ENCODE measurements at places on chromosomes 2 and 18.

- no peak for DNase-seq
These were observed 195.4 kb downstream of the ZEB2 start for GRCh38 chr2:144324446-144325045.

DNA sequence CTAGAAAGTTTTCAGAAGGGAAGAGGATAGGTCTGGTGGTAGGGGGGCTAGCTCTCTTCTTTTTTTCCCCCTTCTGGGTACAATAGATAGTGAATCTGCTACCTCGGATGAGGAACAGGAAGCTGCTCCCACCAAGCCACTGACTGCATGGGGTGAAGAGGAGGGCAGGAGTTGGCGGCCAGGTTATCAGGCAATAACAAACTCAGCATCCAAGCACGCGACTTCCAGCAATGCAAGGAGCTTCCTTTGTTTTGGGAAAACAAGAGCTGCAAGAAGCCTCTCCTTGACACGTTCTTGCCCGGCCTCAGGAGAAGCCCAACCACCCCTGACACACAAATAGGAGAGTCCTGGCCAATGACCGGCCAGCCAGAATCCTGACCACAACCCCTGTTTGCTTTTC, 32.2 kb downstream of the NHEJ1 start:
- no peak for DNase-seq

GRCh38 chr2:132503701-132504100, 87.1 kb downstream of the GPR39 start:
- no peak for DNase-seq

DNA sequence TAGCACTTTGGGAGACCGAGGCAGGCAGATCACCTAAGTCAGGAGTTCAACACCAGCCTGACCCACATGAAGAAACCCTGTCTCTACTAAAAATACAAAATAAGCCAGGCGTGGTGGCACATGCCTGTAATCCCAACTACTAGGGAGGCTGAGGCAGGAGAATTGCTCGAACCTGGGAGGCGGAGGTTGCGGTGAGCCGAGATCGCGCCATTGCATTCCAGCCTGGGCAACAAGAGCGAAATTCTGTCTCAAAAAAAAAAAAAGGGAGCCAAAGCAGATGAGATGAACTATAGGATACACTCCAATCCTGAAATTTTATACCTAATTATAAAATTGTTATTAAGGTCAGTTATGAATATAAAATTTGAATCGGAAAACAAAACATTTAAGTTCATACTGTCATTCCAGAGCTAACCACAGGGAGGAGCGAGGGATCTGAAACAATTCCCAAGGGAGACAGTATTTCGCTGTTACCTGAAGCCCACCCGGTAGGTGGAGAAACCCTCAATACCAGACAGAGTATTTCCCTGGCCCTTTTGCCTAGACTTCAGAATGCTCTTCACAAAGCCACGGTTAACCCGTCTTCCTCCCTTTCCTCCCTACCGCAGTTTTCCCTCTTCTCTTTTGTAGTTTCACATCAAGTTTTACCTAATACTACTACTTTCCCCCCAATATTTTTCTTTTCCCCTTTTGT, 1.4 kb downstream of the PPM1G start:
- peak; percentile 63 for DNase-seq

DNA sequence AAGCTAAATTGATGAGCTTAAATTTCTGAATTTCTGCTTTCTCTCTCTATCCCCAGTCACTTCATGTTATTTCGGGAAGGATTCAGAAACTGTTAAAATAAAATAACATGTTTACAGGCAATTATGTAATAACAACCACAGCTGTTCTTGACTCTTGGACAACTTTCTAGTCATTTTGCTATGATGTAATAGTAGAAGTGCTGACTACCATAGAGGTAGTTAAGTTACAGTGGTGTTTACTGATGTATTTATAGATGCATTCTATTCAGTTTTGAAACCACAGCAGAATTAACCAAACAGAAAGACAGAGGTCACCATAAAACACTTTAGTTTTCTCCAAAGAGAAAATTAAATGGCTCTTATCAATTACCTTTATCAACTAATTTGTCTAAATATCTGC, 1292.0 kb upstream of the CHAC2 start:
- DNase-seq = no peak

DNA sequence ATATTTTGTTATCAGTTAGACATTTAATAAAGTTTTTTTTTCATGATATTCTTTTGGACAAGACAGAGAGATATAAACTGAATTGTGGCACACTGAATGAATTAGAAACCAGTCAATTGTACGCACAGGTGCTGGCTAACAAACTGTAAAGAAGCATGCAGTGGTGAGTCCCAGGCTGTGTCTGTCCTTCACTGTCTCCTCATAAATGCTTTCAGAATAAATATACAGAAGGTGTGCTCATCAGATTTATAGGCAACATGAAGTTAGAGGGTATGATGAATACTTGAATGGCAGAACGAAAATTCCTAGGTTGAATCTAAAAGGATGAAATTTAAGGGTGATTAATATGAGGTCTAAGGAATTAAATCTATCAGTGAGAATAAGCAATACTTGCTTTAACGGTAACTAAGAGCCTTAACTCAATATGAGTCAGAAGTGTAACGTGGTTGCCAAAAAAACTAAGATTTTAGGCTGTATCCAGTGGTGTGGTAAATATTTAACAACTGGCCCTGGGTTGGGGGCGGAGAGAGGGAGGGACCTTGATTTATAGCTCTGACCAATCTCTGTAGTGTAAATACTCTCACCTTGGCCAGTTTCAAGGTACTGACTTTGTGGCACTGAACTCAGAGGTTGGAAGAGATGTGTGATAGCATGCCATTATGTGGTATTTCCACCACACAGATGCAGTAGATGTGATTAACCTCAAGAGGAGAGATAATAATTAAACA, 41.9 kb upstream of the AAK1 start:
- no peak for DNase-seq

DNA sequence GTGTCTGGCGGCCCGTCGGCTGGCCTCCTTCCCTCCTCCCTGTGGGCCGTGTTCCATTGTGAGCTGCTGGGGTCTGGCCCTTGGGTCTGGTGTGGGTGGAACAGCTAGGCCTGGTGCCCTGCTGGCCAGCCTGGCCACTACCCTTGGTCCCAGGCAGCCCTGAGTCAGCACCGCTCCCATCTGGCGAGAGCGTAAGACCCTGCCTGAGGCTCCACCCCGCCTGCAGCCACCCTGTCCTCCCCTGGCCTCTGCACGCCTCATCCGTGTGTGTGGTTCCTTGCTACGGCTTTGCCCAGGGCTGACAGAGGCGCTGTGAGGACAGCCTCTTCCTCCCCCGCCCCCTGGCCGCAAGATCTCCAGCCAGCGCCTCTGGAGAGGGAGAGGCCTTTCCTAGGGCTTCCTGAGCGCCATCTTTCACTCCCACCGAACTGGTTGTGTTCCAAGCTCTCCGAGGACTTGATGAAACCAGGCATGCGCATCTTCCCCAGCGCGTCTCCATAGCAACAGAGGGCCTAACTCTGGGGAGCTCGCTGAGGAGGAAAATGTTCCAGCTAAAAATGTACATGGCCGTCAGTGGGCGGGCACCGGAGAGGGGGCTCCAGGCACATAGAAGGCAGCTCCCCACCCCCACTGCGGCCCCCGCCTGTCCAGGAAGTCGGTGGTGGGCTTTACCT, 83.0 kb downstream of the STPG4 start:
- DNase-seq = no peak

DNA sequence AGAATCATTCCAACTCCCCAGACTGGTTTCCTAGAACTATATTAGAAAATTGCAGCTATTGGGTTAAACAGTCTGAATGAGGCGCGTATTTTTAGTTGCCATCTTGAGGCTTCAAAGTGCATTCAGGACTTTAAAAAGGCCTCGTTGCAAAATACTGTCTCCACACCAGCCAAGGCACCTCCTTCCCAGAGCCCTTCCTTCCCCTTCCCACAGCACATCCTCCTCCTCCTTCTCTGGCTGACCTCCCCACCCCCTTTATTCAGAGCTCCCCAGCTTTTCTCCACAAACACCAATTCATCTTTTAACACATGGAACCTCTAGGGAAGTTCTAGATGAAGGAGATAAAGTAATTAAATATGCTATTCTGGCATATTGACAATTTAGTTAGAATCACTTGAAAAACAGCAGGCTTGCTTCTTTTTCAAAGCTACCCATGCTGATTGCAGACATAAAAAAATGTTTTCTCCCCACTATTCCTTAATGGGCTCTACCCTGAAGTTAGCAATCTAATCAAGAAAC, 90.3 kb downstream of the RTP5 start:
- DNase-seq = no peak

GRCh38 chr2:85156153-85156552, 23.0 kb downstream of the TCF7L1 start:
- no peak for DNase-seq

- DNase-seq = no peak
These were observed 21.2 kb upstream of the CTDP1 start for GRCh38 chr18:79658366-79658765.

GRCh38 chr2:186327251-186327868, 158.7 kb upstream of the ZC3H15 start:
- DNase-seq = no peak

DNA sequence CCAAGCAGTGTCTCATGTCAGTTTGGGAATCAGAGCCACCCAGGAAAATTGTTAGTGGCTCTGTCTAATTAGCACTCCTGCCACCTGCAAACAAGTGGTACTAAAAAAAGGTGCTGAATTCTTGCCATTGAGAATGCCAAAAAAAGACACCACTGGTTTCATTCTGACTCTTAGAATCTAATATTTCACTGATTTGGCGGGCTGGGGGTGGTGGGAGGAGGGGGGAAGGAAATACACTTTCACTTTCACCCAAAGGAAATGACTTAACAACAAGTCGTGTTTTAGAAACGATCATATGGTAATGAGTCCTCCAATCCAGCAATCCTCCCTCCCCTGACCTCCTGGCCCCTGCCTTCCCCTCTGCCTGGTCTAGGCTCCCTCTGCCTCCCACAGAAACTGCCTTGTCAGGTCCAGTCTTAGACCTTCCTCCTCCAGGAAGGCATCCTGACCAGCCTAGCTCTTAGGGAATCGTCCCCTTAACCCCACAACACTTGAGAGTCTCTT, 4.4 kb upstream of the KLHL29 start:
- DNase-seq = no peak

- DNase-seq = no peak
These were observed 36.0 kb downstream of the BCL11A start for GRCh38 chr2:60517446-60517845.

- DNase-seq = no peak
These were observed 7.7 kb upstream of the KCNE4 start for GRCh38 chr2:223044092-223044836.

- no peak for DNase-seq
These were observed 78.8 kb upstream of the CCDC85A start for GRCh38 chr2:56104962-56105361.

DNA sequence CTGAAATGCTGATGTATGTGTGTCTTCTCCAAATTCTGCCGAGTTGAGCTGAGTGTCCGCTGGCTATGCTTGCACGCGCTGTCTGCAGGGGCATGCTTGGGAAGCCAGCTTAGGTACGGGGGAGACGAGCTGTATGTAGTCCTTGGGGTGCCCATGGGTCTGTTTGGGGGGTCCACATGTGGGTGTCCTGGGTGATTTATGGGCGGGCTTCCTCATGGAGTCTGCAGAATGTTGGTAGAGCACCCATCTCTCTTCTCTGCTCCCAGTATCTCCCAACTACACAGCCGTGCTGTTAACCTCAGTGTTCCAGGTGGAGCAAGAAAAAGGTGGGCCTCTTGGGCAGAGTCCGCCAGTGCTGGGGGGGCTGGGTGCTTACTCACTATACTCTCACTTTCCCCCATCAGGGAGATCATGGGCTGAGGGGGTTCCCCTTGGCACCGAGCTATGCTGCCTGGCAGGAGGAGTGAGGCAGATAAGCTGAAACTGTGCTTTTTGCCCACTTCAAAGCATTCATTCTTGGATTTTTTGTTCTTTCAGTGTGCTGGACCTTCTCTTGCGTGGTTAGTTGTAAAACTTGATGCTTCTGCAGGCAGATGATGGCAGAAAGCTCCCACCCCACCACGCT, 128.2 kb upstream of the ALKAL2 start:
- no peak for DNase-seq

DNA sequence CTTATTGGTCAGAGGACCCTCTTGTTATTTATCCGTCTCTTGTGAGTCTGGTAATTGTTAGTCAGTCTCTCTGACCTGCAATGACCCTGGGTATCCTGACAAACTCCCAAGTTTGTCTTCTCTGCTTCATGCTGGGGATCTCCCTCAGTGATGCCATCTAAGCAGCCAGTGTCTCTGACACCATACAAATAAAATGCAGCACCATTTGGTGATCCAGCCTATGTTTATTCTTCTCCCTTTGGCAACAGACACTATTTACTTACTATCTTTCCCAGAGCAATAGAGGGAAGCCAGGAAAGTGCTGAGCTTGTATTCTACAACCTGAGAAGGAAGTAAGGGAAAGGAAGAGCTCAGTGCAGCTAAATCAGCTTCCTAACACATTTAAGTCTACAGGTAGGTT, 15.9 kb downstream of the SERPINE2 start:
- no peak for DNase-seq

- DNase-seq = no peak
These were observed at the start of gene RAMP1 for GRCh38 chr2:237859533-237860272. Gene RAMP1, plus strand, starts transcription at chr2:237859623. Its CDS starts 53 bp downstream, at chr2:237859676.

GRCh38 chr2:121200419-121201315, 84.3 kb downstream of the TFCP2L1 start:
- DNase-seq = no peak

DNA sequence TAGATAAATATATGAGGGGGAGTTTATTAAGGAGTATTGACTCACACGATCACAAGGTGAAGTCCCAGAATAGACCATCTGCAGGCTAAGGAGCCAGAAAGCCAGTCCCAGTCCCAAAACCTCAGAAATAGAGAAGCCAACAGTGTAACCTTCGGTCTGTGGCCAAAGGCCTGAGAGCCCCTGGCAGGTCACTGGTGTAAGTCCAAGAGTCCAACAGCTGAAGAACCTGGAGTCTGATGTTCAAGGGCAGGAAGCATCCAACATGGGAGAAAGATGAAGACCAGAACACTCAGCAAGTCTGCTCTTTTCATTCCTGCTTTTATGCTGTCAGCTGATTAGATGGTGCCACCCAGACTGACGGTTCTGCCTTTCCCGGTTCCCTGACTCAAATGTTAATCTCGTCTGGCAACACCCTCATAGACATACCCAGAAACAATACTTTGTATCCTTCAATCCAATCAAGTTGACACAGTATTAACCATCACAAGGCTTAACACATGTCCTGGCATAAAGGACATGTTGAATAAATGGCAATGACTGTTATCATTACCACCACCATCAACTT, 56.7 kb downstream of the MAPK4 start:
- no peak for DNase-seq

GRCh38 chr18:80200171-80200931, 47.0 kb downstream of the PARD6G start:
- peak; percentile 70 for DNase-seq

DNA sequence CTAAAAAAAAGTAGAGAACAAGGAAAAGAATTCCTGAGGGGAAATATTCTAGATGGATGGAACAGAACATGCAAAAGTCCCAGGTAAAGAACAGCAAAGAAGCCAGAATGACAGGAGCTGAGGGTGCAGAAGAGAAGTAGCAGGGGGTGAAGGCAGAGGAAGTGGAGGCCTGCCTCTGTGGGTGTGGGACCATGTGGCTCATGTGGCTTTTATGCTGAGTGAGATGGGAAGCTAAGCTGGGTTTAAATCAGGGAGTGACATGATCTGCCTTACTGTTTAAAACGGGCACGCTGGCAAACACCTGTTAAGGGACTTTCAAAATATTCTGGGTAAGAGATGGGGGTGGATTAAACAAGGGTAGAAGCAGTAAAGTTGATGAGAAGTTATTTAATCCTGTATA, 40.0 kb downstream of the GKN2 start:
- no peak for DNase-seq

Data from D341Med (cell line).